ENCODE measurements at places on chromosomes 11 and 22.

- no peak for DNase-seq
Observed at GRCh38 chr11:9089061-9089460, 2.3 kb downstream of the SCUBE2 start.

GRCh38 chr22:39907047-39907446 is 6.2 kb downstream of the GRAP2 start:
- DNase-seq = no peak

- DNase-seq = no peak
Observed at GRCh38 chr11:8574798-8575197, 19.2 kb downstream of the STK33 start.

DNA sequence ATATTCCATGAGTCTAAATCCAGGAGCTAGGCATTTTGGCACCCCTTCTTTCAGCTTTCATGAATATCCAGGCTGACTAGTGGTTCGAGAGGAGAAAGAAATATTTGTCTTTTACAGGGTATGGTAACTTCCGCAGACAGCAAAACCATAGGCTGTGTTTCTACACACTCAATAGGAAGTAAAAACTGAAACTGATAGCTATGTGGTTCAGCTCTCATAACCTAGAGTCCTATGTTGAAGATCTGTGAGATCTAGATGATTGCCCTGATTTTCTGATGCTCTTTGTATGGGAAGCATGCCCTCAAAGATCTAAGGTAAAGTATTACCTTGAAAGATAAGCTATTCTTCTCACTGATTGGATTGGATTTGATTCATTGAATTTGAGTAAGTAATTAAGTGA is 118.3 kb downstream of the CD44 start:
- DNase-seq = no peak

DNA sequence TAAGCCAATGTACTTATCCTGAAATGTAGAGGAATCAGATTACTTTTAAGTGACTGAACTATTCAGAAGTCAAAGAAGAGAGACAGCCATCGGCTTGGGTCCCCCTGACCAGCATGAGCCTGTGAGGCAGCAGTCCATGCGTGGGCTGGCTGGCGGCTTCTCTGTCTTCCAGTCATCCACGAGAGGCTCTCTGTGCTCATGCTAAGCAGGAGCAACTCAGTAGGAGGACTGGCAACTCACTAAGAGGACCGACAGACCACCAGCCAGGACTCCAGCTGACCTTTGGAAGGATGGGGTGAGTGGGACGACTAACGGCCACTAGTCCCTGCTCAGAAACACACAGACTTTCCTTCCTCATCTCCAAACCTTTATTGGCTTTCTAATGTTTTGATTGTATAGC is 43.6 kb downstream of the ARFGAP3 start:
- no peak for DNase-seq

- DNase-seq = no peak
Observed at GRCh38 chr22:25478528-25478927, 85.9 kb upstream of the GRK3 start.

- no peak for DNase-seq
Observed at GRCh38 chr11:40302669-40303068, 1156.8 kb downstream of the LRRC4C start.

- no peak for DNase-seq
Observed at GRCh38 chr11:12790861-12791616, 116.8 kb downstream of the TEAD1 start.

DNA sequence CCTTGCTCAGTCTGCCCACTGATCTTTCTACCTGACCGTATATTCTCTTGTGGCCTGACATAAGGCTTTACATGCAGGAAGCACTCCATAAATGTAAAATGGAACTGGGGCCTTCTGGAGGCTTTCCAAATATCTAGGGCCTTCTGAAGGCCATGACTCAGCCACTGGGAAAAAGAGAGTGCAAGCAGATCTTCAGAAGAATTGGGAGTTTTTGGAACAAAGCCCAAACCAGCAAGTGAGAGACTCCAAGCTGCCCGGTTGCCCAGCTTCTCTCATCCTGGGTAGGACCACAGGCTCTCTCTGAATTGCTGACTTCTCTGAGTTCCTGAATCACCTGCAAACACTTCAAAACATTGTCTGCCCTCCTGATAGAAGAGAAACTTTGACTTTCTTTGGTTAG is 107.9 kb upstream of the BMAL1 start:
- no peak for DNase-seq

- peak; percentile 6 for DNase-seq
Observed at GRCh38 chr11:120517801-120518291, 6.3 kb downstream of the GRIK4 start.

- DNase-seq = no peak
Observed at GRCh38 chr11:65960824-65961266, 689 bp upstream of the SART1 start.

DNA sequence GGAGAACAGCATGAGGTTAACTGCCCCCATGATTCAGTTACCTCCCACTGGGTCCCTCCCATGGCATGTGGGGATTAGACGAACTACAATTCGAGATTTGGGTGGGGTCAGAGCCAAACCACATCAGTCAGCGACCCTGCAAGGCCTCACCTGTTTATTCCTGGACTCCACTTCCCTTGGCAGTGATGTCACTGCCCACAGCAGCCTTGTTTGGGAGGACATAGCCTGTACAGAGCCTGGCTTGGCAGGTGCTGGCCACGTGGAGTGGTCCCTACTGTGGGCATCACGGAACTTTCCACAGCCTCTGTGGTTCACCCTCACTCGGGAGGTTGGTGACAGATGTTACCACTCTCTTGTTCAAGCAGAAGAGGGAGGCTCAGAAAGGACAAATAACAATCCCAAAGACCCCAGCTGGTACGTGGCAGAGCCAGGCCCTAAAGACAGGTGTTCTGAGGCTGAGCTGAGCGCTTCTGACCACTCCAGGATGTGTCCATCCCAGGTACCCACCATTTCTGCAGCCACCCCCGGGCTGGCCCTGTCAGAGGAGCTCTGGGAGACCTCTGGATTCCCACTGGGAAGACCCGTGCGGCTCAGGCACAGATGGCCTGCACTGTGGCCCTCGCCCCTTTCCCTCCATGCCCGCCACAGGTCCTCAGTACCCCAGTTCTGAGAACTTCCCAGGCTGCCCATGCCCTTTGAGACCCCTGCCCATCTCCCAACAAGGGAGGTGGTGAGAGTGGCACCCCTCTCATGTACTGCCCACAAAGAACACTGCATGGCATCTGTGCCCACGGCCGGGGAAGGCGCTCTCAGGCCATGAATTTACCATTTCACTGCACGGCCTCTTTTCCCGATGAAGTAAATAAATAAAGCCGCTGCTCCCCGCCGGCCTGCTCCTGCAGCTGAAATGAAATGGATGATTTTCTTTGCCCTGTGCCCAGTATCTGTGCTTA is 605.8 kb downstream of the TBC1D22A start:
- no peak for DNase-seq

GRCh38 chr22:25404928-25405816 is 159.3 kb upstream of the GRK3 start:
- DNase-seq = peak; percentile 93

- peak; percentile 19 for DNase-seq
Observed at GRCh38 chr11:65525546-65526480, 930 bp downstream of the SCYL1 start.

DNA sequence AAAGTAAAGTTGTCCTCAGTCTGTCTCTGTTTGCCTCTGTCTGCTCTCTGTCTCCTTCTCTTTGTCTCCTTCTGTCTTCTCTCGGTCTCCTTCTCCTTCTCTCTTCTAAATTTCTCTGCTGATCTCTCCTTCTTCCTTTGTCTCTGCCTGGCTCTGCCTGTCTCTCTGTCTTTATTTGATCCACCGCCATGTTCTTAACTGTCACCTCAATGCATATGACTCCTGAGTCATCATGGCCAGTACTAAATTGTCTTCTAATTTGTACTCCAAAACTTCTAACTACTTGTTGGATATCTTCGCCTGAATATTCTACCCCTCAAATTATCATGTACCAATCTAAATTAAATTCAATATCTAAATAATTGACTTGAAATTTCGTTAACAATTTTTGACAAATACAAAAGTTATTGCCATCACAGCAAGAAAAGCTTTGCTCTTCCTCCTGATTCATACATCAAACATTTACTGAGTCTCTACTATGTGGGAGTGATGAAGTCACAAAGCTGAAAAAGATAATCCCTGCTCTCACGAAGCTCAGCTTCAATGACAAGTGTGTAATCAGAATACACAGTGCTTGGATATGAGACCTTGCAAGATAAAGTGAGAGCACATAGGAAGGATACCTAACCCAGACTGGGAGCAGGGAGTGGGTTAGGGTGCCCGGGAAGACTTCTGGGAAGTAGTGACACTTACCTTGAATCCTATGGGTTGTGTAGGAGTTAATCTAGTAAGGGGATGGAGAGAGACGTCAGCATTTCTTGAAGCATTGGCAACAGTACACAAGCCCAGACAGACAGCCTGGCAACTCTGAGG is 193.0 kb downstream of the MAML2 start:
- no peak for DNase-seq

GRCh38 chr22:38139901-38140300 is 29.4 kb upstream of the BAIAP2L2 start:
- no peak for DNase-seq

DNA sequence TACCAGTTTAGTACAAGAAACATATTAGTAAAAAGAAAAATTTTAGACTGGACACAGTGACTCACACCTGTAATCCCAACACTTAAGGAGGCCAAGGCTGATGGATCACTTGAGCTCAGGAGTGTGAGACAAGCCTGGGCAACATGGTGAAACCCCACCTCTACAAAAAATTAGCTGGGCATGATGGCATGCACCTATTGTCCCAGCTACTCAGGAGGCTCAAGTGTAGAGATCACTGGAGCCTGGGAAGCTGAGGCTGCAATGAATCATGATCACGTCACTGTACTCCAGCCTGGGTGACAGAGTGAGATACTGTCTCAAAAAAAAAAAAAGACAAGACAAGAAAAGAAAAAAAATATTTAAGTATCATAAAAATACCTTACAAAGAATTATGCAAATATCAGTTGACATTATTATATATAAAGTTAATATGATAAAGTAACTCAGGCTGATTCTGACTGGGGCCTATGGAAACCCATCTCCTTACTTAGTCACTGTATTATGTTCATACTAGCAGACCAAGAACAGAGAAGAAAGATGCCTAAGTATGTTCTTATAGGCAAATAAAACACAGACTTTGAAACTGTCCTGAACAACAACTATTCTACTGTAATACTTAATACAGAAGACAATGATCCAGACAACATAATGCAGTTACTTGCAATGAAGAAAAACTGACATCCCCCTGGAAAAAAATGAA is 27.3 kb downstream of the FAM168A start:
- no peak for DNase-seq

DNA sequence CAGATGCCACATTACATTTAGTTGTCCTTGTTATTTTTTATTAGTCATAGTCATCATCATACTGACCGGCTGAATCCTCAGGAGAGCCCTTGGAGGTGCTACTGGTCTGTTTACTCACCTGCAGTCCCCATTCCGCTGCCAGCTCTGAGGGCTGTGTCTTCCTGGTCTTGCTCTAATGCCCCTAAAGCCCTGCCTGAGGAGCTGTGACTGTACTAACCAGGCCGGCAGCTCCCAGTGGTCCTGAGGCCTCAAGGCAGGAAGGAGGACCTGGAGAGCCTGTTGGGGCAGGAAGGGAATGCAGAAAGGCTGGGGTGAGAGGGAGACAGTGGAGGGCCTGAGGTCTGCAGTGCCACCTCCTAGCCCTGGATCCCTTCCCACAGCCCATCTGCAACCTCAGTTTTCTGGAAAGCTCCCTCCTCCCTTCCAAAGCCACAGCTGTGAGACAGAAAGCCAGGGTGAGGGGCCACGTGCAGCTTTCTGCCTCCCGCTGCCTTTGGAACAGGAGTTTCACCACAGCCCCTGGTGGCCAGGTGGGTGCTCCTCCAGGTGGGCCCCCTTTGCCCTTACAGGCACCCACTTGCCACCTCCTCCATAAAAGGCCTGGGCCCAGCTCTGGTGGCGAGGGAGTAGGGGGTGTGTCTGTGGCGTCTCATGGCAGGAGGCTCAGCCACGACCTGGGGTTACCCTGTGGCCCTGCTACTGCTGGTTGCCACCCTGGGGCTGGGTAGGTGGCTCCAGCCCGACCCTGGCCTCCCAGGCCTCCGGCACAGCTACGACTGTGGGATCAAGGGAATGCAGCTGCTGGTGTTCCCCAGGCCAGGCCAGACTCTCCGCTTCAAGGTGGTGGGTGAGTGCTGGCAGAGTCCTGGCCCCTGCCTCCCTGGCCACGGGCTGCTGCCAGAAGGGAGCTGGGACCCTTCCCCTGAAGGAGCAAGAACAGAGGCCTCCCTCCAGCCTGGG is at the start of gene ZP1:
Gene ZP1 (plus strand): TSS at position 632 of the 960 bp plus-strand sequence. CDS start 20 bp downstream, at position 652.
- no peak for DNase-seq

- DNase-seq = no peak
Observed at GRCh38 chr11:123822599-123822998, 16.4 kb upstream of the OR6M1 start.

- no peak for DNase-seq
Observed at GRCh38 chr11:74532501-74533246, 39.1 kb upstream of the LIPT2 start.

- no peak for DNase-seq
Observed at GRCh38 chr11:108698844-108699642, 34.2 kb downstream of the DDX10 start.

DNA sequence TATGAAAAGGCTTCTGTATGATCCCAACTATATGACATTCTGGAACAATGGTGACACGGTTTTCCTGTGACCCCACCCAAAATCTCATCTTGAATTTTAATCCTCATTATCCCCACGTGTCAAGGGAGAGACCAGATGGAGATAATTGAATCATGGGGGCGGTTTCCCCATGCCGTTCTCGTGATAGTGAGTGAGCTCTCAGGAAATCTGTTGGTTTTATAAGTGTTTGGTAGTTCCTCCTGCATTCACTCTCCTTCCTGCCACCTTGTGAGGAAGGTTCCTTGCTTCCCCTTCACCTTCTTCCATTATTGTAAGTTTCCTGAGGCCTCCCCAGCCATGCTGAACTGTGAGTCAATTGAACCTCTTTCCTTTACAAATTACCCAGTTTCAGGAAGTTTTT is 53.1 kb upstream of the TSPAN18 start:
- DNase-seq = no peak

DNA sequence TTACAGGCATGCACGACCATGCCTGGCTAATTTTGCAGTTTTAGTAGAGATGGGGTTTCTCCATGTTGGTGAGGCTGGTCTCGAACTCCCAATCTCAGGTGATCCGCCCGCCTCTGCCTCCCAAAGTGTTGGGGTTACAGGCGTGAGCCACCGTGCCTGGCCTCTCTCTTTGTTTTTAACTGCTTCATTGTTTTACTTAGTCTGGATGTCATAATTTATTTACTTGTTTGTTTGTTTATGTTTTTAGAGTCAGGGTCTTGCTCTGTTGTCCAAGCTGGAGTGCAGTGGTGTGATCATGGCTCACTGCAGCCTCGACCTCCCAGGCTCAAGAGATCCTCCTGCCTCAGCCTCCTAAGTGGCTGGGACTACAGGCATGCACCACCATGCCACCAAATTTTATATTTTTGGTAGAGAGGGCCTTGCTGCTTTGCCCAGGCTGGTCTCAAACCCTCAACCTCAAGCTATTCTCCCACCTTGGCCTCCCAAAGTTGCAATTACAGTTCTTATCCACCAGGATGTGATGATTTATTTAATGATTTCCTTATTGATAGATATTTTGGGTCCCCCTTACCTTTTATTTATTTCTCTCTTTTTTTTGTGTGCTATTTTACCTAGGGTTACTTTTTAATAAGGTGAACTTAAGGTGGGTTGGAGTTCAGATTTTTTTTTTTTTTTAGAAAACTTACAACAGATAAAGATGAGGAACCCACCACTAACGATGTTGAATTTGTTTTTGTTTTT is 52.6 kb upstream of the ADA2 start:
- peak; percentile 0 for DNase-seq

- no peak for DNase-seq
Observed at GRCh38 chr11:47071341-47071740, 105.3 kb downstream of the ARFGAP2 start.

- no peak for DNase-seq
Observed at GRCh38 chr11:46800177-46800576, 45.9 kb downstream of the CKAP5 start.
